ENCODE measurements at places on chromosomes 5 and 9.

DNA sequence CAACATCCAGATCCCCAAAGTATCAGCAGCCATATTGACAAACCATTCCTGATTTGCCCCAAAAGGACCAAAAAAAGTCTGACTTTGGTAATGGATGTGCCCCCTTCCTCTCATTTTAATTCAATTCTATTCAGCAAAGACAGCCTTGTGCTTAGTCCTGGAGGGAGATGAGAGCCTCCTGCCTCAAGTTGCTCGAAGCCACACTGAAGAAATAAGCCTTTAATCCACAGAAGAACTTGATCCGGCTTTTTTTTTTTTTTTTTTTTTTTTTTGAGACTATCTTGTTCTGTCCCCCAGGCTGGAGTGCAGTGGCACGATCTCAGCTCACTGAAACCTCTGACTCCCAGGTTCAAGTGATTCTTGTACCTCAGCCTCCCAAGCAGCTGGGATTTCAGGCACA is 8.4 kb upstream of the PAX5 start:
- no peak for DNase-seq

- DNase-seq, result no peak
Observed at GRCh38 chr5:150960791-150961396, 56.1 kb upstream of the ZNF300 start.

- no peak for DNase-seq
Observed at GRCh38 chr5:38207343-38207742, 51.0 kb upstream of the EGFLAM start.

- no peak for DNase-seq
Observed at GRCh38 chr5:172151661-172152210, 36.3 kb downstream of the STK10 start.

- DNase-seq, result no peak
Observed at GRCh38 chr5:115349001-115349817, 52.8 kb upstream of the CCDC112 start.

- no peak for DNase-seq
Observed at GRCh38 chr5:132094393-132095076, 20.9 kb downstream of the CSF2 start.

GRCh38 chr5:144028058-144028457 is 142.4 kb downstream of the YIPF5 start:
- no peak for DNase-seq

- DNase-seq, result no peak
Observed at GRCh38 chr9:101618698-101619097, 23.9 kb upstream of the PPP3R2 start.

DNA sequence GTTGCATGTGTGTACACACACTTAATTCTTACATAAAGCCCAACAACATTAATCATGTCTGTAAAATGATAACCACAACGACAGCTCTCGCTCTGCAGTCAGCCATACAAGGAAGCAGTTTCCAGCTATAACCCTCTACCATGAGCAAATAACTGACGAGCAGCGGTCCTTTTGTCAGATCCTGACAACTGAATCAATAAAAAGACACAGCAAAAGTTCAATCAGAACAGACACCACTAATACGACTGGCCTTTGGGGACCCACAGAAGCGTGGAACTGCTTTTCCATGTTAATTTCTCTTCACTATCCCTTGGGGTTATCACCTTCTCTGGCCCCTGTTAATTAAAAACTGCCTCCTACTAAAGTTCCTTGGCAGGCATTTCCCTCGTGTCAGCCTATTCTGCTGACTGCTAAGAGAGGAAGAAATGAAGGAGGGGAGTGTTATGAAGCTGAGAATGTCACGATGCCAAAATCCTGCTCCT is 722.8 kb upstream of the GRAMD2B start:
- no peak for DNase-seq

GRCh38 chr5:168481330-168481788 is 4.9 kb upstream of the RARS1 start:
- no peak for DNase-seq

DNA sequence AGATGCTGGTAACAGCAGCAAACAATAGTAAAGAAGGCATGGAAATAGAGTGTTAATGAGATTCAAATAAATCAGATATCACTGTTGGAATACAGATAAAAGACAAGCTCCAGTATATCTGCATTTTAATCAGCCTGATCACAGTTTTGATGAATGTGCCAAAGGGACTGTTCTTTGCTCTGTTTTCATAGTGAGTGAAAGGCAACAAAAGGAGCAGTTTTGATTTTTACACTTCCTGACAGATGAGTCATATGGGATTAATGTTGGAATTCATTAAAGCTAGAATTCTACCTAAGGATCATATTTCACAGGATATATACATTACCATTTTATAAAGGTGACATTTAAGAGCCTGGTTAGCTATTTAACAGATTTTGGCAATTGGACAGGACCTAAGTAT is 743.3 kb upstream of the PTPRD start:
- DNase-seq, result no peak

DNA sequence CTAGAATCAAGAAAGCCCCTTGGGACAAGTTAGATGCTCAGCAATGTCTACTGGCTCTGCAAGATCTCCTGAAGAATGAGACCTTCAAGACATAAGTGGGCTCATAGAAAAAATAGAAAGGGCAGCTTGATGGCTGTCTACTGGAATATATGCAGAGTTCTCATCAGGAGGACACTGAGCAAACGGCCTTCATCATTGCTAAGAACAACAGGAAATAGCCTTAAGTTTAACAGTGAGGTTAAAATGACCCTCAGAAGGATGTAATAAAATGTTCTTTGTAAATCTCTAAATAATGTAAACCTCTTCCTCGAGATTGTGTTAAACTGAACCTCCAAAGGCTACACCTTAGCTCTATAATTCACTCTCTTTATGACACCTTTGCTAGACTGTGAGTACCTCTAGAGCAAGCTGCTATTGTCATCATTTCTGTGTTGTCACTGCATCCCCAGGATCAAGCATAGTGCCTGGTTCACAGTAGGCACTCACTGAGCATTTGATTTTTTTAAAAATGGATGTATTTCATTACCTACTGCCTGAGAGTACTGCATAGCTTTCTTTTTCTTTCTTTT is 22.2 kb upstream of the LHFPL2 start:
- no peak for DNase-seq

DNA sequence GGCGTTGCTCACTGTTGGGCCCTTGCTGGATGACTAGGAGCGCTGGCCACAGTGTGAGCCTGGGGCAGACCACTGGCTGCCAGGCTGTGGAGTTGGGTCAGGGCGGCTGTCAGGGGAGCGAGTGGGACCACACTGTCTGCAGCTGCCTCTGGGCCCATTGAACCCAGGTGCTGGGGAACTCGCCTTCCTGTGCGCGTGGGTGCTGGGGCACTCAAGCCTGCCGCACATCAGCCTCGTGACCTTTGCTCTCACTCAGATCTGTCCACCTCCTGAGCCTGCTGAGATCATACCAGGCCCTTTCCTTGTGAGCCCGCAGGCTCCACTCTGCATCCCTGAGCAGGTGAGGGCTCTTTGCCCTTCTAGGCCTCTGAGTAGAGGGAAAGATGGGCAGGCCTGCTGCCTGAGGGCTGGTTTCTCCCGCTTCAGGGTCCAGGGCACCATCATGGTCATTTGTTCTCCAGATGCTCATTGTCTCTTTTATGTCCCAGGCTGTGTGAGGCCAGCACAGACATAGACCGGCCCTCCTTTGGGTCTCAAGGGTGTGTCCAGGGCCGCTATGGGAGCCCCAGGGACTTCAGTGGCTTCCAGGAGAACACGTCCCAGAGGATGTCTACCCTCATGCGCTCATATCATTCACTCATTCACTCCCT is 26.5 kb downstream of the WNK2 start:
- no peak for DNase-seq
